ENCODE measurements at places on chromosomes 7 and 10. TPM values are rescaled to one million over a fixed set of nuclear protein-coding genes. Genes with fewer than 3 reads are reported as not detected.

DNA sequence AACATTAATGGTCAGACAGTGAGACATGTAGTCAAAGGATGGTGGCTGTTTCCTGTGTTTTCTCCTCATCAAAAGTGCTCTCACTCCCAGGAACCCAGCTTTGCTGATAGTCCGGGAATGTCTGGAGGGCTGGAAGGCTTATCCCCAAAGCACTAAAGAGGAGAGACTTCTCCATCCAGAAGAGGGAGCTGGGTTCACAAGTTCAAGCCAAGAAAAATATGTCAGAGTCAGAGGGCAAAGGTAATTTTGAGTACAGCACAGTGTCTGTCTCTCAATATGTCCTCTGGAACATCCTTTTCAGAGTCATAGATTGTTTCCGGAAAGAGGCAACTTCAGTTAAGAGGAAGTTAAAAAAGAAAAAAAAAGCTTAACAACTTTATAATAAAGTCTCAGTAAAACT is 281.5 kb upstream of the PHYHIPL start:
- DNase-seq: peak; percentile 17

DNA sequence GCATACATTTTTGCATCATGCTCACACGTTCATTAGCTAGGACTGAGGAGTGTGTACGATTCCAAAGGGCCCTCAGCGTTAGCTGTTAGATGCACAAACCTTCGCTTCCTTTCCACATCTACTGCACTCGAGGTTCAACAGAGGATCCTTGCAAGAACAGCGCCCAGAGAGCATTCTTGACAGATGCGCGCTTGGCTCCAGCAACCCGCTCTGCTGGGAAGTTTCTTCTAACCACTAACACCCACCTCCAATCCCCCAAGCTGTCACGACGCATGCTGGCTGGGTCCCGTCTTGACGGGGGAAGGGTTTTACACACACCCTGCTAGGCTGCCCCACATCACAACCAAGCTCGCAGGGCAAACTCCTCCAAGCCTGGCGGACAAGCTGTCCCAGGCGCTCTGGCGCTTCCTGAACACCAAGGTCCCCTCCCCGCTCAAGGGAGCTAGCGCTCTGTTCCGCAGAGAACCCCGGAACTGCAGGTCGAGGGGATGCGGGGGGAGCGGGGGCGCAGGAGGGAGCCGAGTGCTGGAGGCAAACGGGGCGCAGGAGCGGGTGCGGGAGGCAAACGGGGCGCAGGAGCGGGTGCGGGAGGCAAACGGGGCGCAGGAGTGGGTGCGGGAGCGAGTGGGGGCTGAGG is 653 bp upstream of the ADRB1 start:
- DNase-seq: peak; percentile 69

Gene TEX47
- not detected for total RNA-seq

Gene POLR2J2
- total RNA-seq: 0.83 TPM

- DNase-seq: no peak
Measured at GRCh38 chr10:88270871-88271713, 312.0 kb downstream of the RNLS start.

GRCh38 chr7:2943851-2944601 is 99.6 kb downstream of the CARD11 start:
- DNase-seq: no peak

DNA sequence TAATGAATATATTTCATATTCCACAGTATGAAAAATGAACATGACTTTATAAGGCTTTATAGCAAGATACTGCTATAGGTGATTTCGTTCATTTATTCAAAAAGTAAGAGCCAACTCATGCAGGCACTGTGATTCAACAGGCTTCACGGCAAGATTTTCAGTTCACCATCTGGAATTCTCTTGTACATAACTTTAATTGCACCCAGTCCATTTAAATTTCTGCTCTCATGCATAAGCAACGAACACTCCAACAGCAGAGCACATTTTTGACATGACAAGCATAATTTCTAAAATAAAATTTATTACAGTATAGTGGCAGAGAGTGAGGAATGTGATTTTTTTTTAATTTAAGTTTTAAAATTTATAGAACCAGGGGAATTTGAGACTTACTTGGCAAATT is 436.1 kb downstream of the PHTF2 start:
- DNase-seq: no peak

Gene SFRP4
- not detected for total RNA-seq
